PC-9 (cell line): ENCODE measurements at places on chromosomes 5 and 9. TPM values are rescaled to one million over a fixed set of nuclear protein-coding genes. Genes with fewer than 3 reads are reported as not detected.

SH3PXD2B gene
- 26.1 and 29.3 TPM in 2 replicates for total RNA-seq

GRCh38 chr9:34252670-34253459 is 74.0 kb downstream of the UBAP1 start:
- peak; percentile 56 for DNase-seq
- H3K27me3 ChIP-seq, result no peaks in the 10 kb centered on the region
- no peak overlapping the region for H3K4me3 ChIP-seq
- peaks cover 27% of the 10 kb centered on the region for H3K4me1 ChIP-seq

DNA sequence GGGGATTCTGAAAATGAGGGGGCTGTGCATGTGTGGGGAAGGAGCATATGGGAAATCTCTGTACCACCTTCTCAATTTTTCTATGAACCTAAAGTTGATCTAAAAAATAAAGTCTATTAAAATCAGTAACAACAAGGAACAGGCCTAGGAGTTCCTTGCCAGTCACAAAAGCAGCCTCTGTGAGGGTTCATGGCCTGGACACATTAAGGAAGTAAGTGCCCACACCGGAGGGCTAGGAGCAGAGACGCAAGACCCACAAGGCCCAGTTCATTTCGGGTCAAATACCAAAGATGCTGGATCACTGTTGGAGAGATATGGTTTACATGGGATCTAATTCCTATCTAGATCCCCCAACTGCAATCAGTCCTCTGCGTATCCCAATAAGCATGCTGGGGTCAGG is 88.4 kb downstream of the SEMA4D start:
- H3K27ac ChIP-seq, result no peak overlapping the region
- no peaks in the 10 kb centered on the region for H3K36me3 ChIP-seq
- H3K4me1 ChIP-seq, result no peaks in the 10 kb centered on the region
- no peaks in the 10 kb centered on the region for H3K27me3 ChIP-seq
- no peak overlapping the region for H3K4me3 ChIP-seq

DNA sequence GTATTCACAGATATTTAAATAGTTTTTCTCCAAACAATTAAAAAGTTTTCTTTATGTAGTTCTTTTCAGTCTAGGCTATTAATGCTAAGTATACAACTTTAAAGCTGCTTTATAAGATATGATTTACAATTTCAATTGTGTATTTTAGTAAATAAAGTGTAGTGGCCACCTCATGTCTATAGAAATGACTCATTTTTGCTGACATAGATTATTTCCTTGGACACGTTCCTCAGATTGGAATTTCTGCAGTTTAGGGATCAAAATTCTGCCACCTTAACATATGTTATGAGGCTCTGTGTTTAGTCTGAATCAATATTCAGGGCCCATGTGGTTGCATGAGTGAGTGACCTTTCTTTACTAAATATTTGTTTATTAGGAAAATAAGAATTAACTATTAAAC is 750.2 kb downstream of the IRX1 start:
- no peak overlapping the region for H3K4me3 ChIP-seq
- H3K27ac ChIP-seq, result no peak overlapping the region
- DNase-seq, result no peak
- H3K36me3 ChIP-seq, result no peaks in the 10 kb centered on the region

GRCh38 chr5:142387024-142387682 is 62.3 kb upstream of the SPRY4 start:
- no peaks in the 10 kb centered on the region for H3K27me3 ChIP-seq
- DNase-seq, result no peak
- H3K36me3 ChIP-seq, result no peaks in the 10 kb centered on the region
- H3K27ac ChIP-seq, result peak overlapping the region; percentile 94

CRHBP gene
- total RNA-seq, result not detected in 2 replicates

TMEM215 gene
- not detected in 2 replicates for total RNA-seq

DNA sequence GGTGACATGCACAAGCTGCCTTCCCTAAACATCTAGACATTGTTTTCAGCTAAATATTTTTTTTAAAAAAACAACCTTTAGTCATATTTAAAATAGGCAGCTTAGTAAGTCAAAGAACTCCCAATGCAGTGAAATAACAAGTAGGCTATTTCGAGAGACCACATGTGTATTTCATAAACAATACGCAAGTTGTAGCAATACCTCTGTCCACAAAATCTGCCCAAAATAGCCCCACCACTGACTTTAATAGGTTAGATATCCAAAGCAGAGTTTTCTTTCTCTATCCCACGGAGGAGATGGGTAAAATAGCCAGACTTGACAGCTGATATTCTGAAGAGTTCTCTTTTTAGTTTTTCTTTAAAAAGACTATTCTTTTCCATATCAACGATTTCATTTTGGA is 1.2 kb downstream of the SLC24A2 start:
- DNase-seq, result no peak
- H3K4me3 ChIP-seq, result no peak overlapping the region
- H3K36me3 ChIP-seq, result no peaks in the 10 kb centered on the region
- H3K27me3 ChIP-seq, result no peaks in the 10 kb centered on the region
- no peak overlapping the region for H3K27ac ChIP-seq

DNA sequence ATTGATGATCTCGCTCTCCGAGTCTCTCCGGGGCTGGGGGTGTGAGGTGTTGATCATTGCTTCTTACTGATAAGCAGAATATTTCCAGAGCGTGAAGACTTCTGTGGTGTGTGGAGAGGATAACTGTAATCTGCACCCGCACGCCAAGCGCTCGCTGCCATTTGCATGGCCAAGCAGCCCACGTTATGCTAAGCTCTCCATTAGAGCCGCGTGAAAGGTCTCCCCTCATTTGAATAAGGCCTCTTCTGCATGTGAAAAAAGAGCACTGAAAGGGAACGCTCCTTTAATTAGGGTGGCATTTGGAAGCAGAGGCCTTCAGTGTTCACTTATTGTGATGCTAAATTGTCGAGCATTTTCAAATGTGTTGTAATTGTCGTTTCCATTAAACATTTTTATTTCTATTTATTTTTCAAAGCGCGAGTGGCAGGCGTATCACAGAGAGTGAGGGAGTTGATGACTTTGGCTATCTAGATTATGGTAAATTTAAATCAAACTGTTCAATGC is 163.6 kb upstream of the IRX2 start:
- no peak for DNase-seq
- H3K36me3 ChIP-seq, result no peaks in the 10 kb centered on the region
- H3K27ac ChIP-seq, result no peak overlapping the region
- peaks cover 95% of the 10 kb centered on the region for H3K27me3 ChIP-seq
- no peaks in the 10 kb centered on the region for H3K4me1 ChIP-seq

FGF10 gene
- total RNA-seq, result not detected in 2 replicates

GRCh38 chr5:76700571-76700970 is 15.4 kb upstream of the F2R start:
- H3K27me3 ChIP-seq, result no peaks in the 10 kb centered on the region
- DNase-seq, result no peak
- H3K4me3 ChIP-seq, result no peak overlapping the region

- H3K36me3 ChIP-seq, result no peaks in the 10 kb centered on the region
- peak; percentile 74 for DNase-seq
- H3K4me1 ChIP-seq, result no peaks in the 10 kb centered on the region
- H3K27ac ChIP-seq, result no peak overlapping the region
- no peak overlapping the region for H3K4me3 ChIP-seq
These were observed 103.9 kb upstream of the MEGF10 start for GRCh38 chr5:127186657-127187056.

GRCh38 chr5:66232706-66233445 is 88.8 kb downstream of the SREK1 start:
- no peaks in the 10 kb centered on the region for H3K4me1 ChIP-seq
- peaks cover 8% of the 10 kb centered on the region; the same call in 1 of the 2 replicates for H3K27me3 ChIP-seq
- no peak overlapping the region for H3K27ac ChIP-seq
- no peaks in the 10 kb centered on the region for H3K36me3 ChIP-seq
- DNase-seq, result no peak

CDO1 gene
- total RNA-seq, result not detected in 2 replicates

DNA sequence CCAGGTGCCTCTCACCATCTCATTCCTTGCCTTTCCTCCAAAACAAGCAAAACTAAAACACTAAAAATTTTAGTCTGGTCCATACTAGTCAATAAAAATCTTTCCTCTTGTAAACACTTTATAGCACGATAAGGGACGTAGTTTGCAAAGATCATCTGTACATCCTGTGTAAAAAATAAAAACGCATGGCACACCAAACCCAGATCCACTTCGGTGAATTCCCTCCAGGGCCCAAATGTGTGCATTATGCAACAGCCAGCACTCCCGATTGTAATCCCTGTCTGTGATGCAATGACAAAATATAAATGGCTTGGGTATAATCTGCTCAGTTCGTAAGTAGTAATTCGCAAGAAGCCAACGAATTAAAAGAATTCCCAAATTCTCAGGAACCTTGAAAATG is 1.4 kb downstream of the FAM169A start:
- no peak overlapping the region for H3K27ac ChIP-seq
- no peaks in the 10 kb centered on the region for H3K36me3 ChIP-seq
- no peaks in the 10 kb centered on the region for H3K27me3 ChIP-seq
- peak overlapping the region; percentile 95; the same call in 1 of the 2 replicates for H3K4me3 ChIP-seq

WDR31 gene
- total RNA-seq, result 11.2 and 12.9 TPM in 2 replicates
